ENCODE measurements at places on chromosomes 5 and 9. TPM values are rescaled to one million over a fixed set of nuclear protein-coding genes. Genes with fewer than 3 reads are reported as not detected.

The NUTM2F gene
- total RNA-seq = not detected

The ACSL6 gene
- total RNA-seq = 2.5 TPM

The THBS4 gene
- 789 TPM for total RNA-seq

GRCh38 chr9:136336156-136336870 lies 9.0 kb downstream of the GPSM1 start:
- DNase-seq = no peak

DNA sequence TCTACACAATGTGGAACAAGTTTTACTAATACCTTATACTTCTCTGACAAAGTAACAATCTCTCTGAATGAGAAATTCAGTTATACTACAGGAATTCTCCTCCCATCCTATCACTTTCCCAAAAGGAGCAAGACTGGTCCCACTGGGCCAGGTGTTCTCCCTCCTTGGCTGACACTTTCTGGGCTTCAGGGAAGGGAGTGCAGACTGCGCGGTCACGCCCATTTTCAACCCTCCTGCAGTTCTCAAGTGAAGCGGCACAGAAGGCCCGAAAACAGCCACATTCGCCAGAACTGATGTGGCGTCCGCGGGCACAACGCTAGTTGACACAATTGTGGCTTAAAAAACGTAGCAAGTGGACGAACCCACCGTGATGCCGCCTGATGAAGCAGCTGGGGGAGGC lies 603 bp downstream of the SAXO1 start:
- no peak for DNase-seq

GRCh38 chr5:66597183-66597757 lies 1.1 kb downstream of the MAST4 start:
- peak; percentile 54 for DNase-seq

DNA sequence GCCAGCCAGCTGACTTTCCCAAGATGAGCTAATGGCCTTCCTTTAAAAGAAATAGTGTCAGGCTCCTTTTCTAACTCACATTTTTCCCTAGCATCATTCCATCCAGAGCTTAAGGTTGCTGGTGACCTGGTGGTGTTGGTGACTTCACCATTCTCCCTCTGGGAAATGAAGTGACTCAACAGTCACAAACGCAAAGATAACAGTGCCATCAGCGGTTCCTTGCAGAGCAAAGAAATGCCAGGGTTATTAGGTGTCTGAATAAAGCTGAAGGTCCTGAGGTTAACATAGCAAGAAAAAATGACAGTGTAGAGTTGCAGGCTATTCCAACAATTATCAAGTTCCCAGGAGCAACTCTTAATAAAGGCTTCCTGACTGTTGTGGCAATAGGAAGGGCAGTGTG lies 111.8 kb upstream of the SLC44A1 start:
- no peak for DNase-seq
